ENCODE measurements at places on chromosomes 11 and 22.

DNA sequence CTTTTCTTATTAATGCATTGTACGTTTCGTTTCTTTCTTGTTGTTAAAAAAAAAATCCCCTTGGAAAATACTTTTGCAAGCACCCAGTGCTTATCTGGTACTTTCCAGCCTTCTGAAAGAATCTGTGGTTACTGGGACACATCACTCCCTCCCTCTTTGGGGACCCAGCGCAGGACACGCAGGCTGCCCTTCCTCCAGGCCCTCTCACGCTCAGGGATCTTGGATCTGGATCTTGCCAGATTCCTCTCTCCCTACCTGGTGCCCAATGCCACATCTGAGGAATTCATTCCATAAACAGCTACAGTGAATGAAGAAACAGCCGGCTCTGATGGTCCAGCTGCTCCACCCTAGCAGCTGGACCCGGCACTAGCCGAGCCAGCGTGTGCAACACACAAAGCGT, 55.7 kb downstream of the PHF21B start:
- DNase-seq = no peak

GRCh38 chr11:122879785-122880184, 2.8 kb upstream of the JHY start:
- DNase-seq = no peak

DNA sequence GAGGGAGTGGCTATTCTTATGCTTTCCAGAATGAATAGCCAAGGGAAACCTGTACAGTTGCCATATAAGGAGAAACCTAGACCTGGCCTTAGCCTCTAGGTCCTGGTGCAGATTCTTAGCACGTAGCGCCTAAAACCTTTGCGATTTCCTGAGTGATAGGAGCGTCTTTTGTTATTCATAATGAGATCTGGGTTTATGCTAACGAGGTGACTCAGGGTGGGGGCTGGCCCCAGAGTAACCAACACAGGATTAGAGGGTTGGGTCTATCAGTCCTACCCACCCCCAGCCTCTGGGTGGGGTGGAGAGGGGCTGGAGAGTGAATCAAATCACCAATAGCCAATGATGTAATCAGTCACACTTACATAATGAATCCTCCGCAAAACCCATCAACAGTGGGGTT, 73.4 kb upstream of the PARVG start:
- no peak for DNase-seq

- no peak for DNase-seq
Measured at GRCh38 chr11:44926036-44926435, 24.6 kb downstream of the TP53I11 start.

GRCh38 chr11:7449211-7449840, 36.0 kb upstream of the OLFML1 start:
- DNase-seq = no peak

GRCh38 chr22:22460635-22461034, 47.9 kb downstream of the ZNF280B start:
- no peak for DNase-seq

DNA sequence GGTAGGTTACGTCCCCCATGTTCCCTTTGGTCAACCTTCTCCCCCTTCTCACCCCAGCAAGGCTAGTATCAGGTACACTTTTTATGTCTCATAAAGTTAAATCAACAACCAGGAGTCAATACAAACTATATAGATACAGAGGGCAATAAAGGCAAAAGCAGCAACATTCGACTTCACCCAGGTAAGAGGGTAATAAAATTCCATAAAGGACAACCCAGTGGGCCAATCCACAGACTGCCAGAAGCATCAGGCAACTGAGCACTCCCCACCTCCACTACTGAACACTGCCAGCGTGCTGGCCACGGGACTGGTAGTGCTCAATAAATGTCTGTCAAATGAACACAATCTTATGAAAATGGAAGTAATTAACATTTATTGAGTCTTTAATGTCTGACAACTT, 5.1 kb upstream of the MS4A18 start:
- DNase-seq = no peak

- no peak for DNase-seq
Measured at GRCh38 chr11:94128291-94128745, 323 bp upstream of the PANX1 start.

DNA sequence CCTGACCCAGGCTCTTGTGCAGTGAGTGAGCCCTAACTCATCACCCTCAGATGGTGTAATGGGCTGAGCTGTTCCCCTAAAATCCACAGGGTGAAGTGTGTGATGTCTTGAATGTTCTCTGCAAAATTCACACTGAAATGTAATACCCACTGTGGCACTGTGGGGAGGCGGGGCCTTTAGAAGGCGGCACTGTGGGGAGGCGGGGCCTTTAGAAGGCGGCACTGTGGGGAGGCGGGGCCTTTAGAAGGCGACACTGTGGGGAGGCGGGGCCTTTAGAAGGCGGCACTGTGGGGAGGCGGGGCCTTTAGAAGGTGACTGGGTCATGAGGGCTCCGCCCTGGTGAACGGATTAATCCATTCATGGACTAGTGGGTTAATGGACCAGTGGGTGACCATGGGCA, 33.0 kb downstream of the CHID1 start:
- DNase-seq = no peak

- peak; percentile 2 for DNase-seq
Measured at GRCh38 chr11:61281581-61282250, 13.4 kb downstream of the VWCE start.

GRCh38 chr11:5880329-5880728, at the start of gene OR52E4:
Gene OR52E4, plus strand, starts transcription at chr11:5880629. Its CDS starts 3,664 bp downstream, at chr11:5884293.
- no peak for DNase-seq

DNA sequence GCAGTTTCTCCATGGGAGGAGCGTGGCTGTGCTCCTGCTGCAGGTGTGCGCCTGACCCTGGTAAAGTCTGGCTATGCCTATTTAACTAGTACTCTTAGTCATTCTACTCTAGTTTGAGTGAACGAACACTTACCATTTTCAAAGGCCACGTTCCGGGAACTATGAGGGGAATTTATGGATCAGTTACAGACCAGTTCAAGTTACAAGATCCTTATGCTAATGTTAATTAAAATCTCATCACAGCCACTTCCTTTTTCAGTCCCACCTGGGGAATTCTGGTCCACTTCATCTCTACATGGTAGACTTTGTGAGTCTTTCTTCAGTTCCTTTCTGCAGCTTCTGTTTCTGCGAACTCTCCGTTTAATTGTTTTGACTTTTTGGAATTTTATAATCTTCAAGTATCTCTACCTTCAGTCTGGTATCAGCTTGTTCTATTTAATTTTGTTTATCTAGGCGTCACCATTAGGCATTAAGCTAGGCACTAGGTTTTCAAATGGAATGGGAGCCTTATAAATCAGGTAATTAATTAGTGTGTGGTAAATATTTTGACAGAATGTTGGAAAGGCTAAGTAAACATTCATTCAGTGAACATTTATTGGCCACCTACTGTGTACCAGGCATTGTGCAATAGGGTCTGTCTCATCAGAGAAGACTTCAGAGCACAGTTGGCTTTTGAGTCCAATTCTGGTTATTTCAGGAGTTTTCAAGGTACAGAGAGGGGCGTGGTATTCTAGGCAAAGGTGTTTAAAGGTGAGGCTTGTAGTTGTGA, 78.9 kb downstream of the GRK3 start:
- DNase-seq = no peak

DNA sequence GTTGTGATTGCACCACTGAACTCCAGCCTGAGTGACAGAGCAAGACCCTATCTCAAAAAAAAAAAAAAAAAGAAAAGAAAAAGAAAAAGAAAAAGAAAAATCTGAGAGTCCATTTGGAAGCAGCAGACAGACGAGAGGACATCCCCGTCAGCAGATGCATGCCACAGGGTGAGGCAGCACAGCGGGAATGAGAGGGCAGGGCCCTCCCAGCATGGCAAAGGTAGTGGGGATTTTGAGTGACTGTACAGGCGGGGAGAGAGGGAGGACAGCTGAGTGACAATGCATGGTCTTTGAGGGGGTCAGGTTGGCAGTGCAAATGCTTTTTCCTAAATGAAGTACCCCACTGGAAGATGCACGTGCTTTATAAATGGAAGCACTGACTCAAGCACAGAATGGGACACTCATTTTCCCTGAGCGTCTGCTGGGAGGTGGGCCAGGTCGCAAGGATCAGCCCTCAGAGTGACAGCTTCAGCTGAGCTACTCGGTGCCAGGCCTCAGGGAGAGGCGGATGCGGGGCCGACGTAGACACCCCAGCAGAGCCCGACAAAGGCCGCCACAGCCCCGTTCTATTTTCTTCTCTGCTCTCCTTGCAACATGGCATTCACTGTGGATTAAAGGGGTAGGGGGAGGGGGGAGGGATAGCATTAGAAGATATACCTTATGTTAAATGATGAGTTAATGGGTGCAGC, 113.5 kb downstream of the SHANK2 start:
- no peak for DNase-seq

GRCh38 chr22:30444632-30445437, 19.3 kb downstream of the MTFP1 start:
- DNase-seq = peak; percentile 49

GRCh38 chr11:2393111-2393868, 7.3 kb upstream of the TSSC4 start:
- no peak for DNase-seq

DNA sequence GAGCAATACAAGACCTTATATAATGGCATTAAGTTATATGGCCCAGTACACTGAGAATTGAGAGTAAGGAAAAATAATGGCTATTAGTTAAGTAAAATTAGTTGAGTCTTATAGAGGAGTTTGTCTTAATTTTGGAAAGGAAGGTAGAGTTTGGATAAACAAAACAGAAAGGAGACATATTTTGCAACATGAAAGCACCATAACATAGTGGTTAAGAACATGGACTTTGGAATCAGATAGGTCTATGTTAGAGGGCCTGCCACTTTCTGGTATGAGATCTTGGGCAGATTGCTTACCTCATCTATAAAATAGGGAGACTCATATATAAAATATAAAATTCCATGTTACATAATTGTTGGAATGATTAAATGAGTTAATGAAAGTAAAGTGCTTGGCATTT, 68.9 kb downstream of the CSTPP1 start:
- no peak for DNase-seq

DNA sequence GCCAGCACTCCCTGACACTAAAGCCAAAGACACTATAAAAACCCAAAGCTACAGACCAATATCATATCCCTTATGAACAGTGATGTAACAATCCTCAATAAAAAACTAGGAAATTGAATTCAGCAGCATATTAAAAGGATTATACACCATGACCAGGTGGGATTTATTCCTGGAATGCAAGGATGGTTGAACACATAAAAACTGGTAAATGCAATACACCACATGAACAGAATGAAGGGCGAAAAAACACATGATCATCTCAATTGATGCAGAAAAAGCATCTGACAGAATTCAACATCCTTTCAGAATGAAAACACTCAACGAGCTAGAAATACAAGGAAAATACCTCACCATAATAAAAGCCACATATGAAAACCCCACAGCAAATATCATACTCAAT, 31.3 kb downstream of the OSBP start:
- no peak for DNase-seq

GRCh38 chr11:65432686-65433582, 10.3 kb downstream of the NEAT1 start:
- DNase-seq = no peak

DNA sequence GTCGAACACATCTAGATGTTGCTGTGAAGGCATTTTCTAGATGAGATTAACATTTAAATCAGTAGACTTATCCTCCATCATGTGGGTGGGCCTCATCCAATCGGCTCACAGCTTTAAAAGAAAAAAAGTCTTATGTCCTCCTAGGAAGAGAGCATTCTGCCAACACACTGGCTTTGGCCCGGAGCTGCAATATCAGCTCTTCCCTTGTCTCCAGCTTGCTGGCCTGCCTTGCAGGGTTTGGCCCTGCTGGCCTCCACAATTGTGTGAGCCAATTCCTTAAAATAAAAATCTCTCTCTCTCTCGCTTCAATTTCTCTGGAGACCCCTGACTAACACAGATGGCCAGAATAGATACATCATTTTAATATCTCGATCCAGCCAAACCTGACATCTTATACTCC, 13.1 kb upstream of the ABCC8 start:
- DNase-seq = no peak

- no peak for DNase-seq
Measured at GRCh38 chr11:42589286-42589685, 722.5 kb upstream of the API5 start.

- DNase-seq = no peak
Measured at GRCh38 chr22:39897841-39898240, 3.0 kb upstream of the GRAP2 start.

DNA sequence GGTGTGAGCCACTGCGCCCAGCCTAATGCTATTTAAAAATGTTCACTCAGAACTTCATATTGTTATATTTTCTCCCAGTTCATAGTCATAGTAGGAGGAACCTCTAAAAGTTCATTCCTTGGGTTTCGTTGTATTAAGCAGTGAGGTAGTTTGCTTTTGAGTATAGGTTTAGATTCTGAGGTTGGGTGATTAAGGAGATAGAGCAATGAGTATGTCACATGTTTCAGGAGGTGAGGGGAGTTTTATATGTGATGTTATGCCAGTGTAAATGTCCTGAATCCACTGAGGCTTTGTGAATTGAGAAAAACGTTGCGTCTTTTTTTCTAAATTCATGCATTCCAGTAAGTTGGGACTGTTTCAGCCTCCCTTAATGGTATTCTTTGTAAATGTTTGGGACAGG, 4.2 kb downstream of the UBE2L3 start:
- no peak for DNase-seq

- DNase-seq = no peak
Measured at GRCh38 chr11:30277176-30277575, 45.7 kb upstream of the ARL14EP start.

GRCh38 chr22:27460591-27461347, 340.8 kb downstream of the MN1 start:
- DNase-seq = no peak

DNA sequence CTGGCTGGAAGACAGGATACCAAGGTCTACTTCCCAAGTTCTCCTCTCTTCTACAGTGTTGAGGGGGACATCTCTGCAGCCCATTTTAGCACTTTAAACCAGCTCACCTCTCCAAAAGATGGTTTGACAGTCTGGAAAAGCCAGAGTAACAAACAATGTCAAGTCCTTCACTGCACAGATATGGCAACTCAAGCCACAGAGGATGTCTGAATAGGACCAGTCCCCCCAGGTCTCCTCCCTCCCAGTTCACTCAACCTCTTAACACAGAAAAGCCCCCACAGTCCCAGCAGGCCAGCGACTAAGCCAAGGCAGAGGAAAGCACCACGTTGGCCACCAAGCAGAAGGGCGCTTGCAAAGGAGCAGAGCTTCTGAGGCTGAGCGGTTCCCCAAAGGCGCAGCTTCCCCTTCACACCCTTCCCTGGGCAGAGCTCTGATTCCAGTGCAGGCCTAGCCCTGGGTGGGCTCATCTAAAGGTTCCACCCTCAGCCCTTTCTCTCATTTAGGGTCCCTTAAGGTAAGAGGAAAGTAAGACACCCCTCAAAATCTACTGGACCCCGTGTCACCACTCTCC, 62.7 kb downstream of the PAK1 start:
- DNase-seq = peak; percentile 4

GRCh38 chr22:21974058-21974649, 8.4 kb downstream of the TOP3B start:
- DNase-seq = no peak

DNA sequence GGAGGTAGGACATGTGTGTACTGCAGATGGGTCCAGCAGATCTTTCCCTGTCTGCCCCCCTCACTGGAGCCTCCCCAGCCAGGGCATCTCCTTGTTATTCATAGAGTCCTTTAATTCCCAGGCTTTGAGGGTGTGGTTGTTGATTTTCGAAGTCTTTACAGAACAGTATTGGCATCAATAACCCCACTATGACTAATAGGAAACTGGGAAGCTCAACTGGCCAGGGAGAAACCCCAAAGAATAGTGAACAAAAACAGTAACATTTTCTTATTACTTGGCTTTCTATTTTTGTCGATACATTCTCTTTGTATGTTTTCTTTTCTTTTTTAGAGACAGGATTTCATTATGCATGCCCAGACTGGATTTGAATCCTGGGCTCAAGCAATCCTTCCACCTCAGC, 57.9 kb downstream of the NF2 start:
- no peak for DNase-seq

- no peak for DNase-seq
Measured at GRCh38 chr11:117431436-117431835, 103.8 kb downstream of the CEP164 start.

Data from activated CD4-positive, alpha-beta T cell treated with anti-CD3 and anti-CD28 coated beads, Interleukin-2, amount 50 U/mL, for 1 hour (primary cell).